D721Med (cell line): ENCODE measurements at places on chromosomes 3 and 15.

- no peak for DNase-seq
Measured at GRCh38 chr15:31292391-31293015, 34.1 kb upstream of the KLF13 start.

DNA sequence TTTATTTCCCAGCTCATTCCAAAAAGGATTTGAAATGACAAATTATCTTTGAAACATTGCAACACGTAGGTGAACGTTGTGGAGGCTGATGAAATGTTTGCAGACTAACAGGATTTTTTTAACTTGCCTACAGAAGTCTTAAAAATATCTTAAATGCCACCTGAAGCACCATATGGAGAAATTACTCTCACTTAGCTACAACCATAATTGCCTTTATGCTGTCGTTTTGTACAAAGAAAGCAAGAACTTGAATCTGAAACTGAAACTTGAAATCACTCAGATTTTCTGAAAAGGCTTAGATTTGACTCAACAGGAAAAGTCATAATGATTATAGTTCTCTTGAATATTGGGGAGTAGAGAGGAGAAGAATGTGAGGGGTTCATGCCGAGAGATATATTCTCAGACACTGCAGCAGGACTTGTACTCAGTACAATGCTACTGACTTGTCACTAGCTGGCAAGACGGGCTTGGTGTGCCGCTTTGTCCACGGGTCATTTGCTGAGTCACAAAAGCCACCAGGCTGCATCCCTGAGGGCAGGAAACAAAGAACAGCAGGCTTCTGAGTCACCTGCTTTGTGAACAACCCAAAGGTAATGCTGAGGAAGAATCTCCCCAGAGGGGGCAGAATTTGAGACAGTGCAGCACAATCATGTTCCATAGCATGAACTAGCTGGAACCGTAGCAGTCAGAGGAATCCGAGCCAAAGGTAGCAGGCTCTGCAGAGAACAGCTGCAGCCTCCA lies 7.1 kb upstream of the FMN1 start:
- DNase-seq = no peak

GRCh38 chr15:52523647-52524046 lies 5.0 kb downstream of the MYO5A start:
- no peak for DNase-seq

DNA sequence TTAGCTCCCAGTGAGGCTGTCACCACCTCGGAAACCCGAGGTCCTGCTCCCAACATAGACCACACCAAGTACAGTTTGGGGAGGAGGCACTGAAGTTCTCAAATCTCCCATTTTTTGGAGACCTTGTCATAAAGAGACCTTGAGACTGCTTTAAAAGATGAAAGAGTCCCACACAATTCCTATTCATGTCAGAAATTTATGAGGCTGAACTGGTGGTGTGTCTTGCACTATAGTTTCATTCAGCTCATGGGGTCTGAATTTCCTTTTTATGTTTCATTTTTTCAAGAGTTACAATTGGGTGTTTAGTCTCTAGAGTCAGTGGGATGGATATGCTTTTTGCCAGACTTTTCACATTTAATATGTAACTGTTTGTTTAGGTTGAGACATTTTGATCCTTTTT lies 318.1 kb upstream of the LRRFIP2 start:
- no peak for DNase-seq

DNA sequence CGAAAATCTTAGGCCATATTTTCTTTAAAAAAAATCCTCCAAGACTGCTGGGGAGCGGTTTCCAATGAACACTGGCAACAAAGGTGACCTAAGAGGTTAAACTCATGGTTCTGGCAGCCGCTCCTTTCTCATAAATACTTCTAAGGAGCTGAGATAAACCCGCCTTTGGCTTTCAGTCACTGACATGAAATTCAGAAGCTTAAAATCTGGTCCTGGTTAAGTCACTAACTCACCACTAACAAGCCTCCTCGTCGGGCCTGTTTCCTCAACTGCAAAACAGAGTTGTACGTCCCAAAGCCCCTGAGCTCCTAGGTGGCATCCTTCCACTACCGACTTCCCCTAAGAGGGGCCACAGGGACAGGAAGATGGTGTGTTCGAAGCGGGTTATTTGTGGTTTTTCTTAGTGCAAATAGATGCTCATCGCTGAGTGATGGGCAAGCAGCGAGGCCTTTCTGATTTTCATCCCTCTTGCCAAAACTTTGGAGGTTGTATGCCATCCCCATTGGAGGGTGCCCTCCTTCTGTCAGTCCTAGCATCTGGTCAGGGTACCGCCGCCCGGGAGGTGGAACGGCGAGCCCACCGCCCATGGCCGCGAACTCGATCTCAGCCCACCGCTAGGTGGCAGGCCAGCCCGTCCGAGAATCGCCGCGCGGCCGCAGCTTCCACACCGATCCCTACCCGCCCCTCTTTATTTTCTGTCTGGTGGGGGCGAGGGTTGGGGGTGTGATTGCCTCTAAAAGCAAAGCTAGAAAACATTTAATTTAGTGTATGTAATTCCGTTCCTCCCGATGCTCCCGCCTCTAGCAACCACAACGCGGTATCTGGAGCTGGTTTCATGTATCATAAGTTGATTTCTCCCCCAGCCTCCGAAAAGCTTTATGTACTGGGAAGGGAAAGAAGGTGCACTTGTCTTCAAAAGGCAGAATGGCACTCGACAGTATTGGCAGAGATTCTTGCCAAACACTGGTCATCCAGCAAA lies 4.6 kb downstream of the BCL6 start:
- no peak for DNase-seq
